RWPE2 (cell line): ENCODE measurements at places on chromosomes 7 and 10.

DNA sequence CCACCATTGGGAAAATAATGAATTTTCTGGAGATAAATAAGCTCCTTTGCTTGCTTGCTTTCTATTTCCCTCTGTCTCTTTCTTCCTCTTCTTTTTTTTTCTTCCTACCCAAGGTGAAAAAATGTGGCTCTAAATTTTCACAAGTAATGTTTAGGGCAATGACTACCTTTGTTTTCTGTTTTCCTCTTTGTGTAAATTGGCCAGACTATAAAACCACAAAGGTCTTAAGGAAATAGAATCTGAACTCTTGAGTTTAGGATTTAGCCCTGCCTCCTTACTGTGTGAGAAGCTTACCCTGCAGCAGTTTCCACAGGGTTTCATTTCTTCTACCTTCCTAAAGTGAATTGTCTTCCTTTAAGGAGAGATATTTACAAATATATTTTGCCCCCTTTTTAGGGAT is 330.4 kb downstream of the ARL4A start:
- no peaks in the 10 kb centered on the region for H3K36me3 ChIP-seq
- peak overlapping the region; percentile 80 for H3K27ac ChIP-seq
- no peak overlapping the region for H3K4me3 ChIP-seq
- no peaks in the 10 kb centered on the region for H3K27me3 ChIP-seq
- no peak for DNase-seq

DNA sequence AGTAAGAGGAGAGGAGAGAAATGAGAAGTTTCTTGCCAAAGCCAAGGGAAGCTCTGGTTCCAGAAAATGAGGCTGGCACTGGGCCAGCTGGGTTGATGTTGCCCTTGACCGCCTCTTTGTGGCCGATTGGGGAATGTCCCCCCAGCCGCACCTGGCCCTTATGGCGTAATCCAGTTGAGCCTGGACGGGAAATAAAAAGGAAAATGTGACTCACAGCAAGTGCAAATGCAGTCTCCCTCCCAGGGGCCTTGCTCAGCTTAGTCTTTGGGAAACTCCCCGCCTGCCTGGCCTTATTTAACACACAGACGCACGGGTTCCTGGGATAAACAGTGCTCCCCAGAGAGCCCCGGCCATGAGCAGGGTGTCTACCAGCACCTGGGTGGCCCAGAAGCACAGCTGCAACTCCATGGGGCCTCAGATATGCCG is 174.8 kb downstream of the KIAA1217 start:
- H3K27me3 ChIP-seq = no peaks in the 10 kb centered on the region
- H3K36me3 ChIP-seq = peaks cover 17% of the 10 kb centered on the region
- peak; percentile 90 for DNase-seq
- H3K4me1 ChIP-seq = peaks cover 17% of the 10 kb centered on the region
- peak overlapping the region; percentile 95 for H3K27ac ChIP-seq

DNA sequence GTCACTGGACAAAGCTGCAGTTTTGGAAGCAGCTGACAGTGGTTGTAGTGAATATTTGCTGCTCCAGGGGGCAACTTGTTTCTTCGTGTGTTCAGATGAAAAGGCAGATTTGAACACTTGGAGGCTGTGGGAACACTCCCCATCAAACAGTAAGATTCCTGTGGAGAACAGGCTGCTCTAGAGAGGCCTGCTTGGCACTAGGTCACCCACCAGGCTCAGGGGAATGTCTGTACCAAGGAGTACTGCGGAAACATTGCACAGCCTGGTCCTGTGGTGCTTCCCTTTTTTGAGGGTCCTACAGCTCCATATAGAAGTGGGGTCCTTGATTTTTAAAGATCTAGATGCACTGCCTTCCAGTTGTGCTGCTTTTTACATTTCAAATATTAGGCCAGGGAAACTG is 97.5 kb downstream of the CXCL12 start:
- H3K27me3 ChIP-seq = no peaks in the 10 kb centered on the region
- H3K36me3 ChIP-seq = no peaks in the 10 kb centered on the region
- no peak overlapping the region for H3K4me3 ChIP-seq
- no peak for DNase-seq
- no peak overlapping the region for H3K27ac ChIP-seq

- peak overlapping the region; percentile 48 for H3K27ac ChIP-seq
- H3K4me1 ChIP-seq = peaks cover 46% of the 10 kb centered on the region
- H3K27me3 ChIP-seq = no peaks in the 10 kb centered on the region
- H3K36me3 ChIP-seq = no peaks in the 10 kb centered on the region
- H3K4me3 ChIP-seq = no peak overlapping the region
Measured at GRCh38 chr10:87844837-87845623, 18.3 kb downstream of the KLLN start.

GRCh38 chr10:71520042-71520441 is 123.3 kb downstream of the CDH23 start:
- no peak overlapping the region for H3K4me3 ChIP-seq
- H3K27ac ChIP-seq = no peak overlapping the region
- no peak for DNase-seq
- no peaks in the 10 kb centered on the region for H3K36me3 ChIP-seq
- no peaks in the 10 kb centered on the region for H3K27me3 ChIP-seq
- no peaks in the 10 kb centered on the region for H3K4me1 ChIP-seq

GRCh38 chr10:17460756-17461155 is 6.4 kb upstream of the ST8SIA6 start:
- no peak for DNase-seq
- H3K27me3 ChIP-seq = no peaks in the 10 kb centered on the region
- H3K4me3 ChIP-seq = no peak overlapping the region
- H3K4me1 ChIP-seq = no peaks in the 10 kb centered on the region
- no peak overlapping the region for H3K27ac ChIP-seq

GRCh38 chr7:18993933-18994668 is 123.3 kb downstream of the TWIST1 start:
- no peaks in the 10 kb centered on the region for H3K36me3 ChIP-seq
- DNase-seq = no peak
- no peak overlapping the region for H3K4me3 ChIP-seq
- H3K27me3 ChIP-seq = no peaks in the 10 kb centered on the region
- H3K4me1 ChIP-seq = no peaks in the 10 kb centered on the region

DNA sequence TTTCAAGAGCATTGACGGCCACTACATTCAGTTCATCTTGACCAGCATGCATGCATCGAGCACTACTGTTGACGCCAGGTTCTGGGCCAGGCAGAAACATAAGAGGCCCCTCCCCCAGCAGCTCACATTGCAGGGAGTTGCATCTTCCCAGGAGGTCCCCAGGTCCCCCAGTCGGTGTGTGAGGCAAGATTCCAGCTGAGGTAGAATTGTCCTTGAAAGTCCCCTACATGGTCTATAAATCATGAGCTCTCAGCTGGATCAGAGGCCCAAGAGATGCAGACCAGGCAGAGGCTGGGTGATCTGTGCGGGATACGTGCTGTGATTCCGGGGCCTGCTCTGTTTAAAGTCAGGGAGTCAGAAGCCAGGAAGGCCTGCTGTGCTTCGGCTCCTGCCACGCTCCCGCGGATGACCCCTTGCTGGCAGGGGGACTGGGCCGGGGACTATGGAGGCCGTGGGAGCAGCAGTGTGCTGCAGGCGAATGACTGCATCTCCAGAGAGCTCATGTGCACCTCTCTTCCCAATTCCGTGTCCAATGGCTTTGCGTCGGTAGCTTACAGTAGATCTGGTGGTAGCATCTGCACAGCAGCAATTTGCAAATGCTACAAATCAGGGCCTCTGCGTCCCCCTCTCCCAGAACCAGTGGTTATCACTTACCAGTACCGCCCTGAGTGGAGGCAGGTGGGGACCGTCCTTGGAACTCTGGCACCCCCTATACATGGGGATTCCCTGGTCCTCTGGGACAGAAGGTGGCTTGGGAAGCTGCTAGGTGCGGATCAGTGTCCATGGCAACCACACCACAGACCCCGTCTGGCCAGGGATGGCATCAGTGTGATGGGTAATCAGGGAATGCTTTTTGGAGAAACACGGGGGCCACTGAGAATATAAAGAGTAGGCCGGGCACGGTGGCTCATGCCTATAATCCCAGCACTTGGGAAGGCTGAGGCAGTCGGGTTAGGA is 93.6 kb downstream of the RGS10 start:
- no peak for DNase-seq
- no peaks in the 10 kb centered on the region for H3K4me1 ChIP-seq
- H3K4me3 ChIP-seq = no peak overlapping the region
- no peaks in the 10 kb centered on the region for H3K27me3 ChIP-seq

DNA sequence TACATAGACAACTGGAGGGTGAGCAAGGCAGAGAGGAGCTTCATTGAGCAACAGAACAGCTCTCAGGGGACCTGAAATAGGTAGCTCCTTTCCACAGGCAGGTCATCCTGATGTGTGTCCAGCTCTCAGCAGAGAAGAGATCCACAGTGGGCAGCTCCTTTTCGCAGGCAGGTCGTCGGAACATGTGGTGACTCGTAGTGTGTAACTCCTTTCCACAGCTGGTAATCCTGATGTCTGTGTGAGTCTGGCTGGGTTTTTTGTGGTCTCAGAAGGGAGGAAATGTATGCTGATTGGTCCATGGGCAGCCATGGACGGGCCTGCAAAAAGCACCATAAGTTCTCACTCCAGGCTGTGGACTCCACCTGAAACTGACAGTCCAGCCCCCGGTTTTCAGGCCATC is 24.4 kb upstream of the TES start:
- no peaks in the 10 kb centered on the region for H3K4me1 ChIP-seq
- no peak for DNase-seq
- H3K27me3 ChIP-seq = no peaks in the 10 kb centered on the region
- H3K27ac ChIP-seq = no peak overlapping the region

DNA sequence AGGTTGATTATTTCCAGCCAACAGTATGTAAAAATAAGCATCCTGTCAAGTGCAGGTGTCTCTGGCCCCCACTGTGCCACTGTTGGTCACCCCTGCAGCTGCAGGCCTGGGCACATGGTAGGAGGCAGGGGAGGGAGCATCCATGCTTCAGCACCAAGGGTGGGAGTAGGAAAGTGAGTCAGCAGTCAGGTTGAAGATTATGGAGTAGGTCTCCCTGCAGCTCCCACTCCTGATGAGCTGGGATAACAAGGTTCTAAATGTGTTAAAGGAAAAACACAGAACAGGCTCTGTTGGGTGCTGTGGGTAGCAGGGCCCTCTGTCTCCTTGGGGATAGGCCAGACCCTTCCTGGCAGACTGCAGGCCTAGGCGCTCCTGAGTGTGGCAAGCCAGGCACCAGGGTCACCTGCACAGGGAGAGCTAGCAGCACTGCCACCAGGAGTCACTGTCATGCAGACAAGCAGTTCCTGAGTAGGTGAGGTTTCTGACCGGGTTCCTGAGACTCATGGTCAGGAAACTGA is 59.3 kb downstream of the NUDCD3 start:
- DNase-seq = no peak
- H3K27me3 ChIP-seq = no peaks in the 10 kb centered on the region
- peaks cover 30% of the 10 kb centered on the region for H3K36me3 ChIP-seq
- H3K4me3 ChIP-seq = no peak overlapping the region
- H3K27ac ChIP-seq = no peak overlapping the region
- H3K4me1 ChIP-seq = no peaks in the 10 kb centered on the region

GRCh38 chr7:93117327-93117726 is 452 bp downstream of the SAMD9 start:
- no peaks in the 10 kb centered on the region for H3K27me3 ChIP-seq
- H3K36me3 ChIP-seq = no peaks in the 10 kb centered on the region; the same call in 1 of the 2 replicates
- peaks cover 44% of the 10 kb centered on the region for H3K4me1 ChIP-seq
- DNase-seq = no peak

DNA sequence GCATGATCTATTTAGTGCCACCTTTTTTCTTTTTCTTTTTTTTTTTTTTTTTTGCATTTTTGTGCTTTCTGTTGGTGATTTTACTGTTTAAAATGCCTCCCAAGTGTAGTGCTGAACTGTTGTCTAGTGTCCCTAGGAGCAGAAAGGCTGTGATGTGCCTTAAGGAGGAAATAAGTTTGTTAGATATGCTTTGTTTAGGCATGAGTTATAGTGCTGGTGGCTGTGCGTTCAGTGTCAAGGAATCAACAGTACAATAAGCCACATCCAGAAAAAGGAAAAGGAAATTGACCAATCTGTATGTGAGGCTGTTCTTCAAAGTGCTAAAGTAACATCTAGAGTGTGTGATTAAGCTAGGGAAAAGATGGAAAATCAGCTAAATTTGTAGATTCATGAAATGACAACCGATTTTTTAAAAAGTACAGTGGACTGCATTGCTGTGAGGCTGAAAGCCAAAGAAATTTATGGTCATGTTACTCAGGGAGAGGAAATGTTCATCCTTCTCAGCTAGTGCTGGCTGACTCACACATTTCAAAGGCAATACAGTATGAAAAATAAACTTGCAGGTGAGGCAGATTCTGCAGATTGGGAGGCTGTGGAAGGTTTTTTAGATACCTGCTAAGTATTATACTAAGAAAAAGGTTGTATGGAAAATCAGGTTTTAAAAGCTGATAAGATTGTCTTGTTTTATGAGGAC is 122.7 kb upstream of the ADCY1 start:
- no peaks in the 10 kb centered on the region for H3K27me3 ChIP-seq
- peaks cover 9% of the 10 kb centered on the region for H3K4me1 ChIP-seq
- H3K4me3 ChIP-seq = no peak overlapping the region
- no peak for DNase-seq
- H3K27ac ChIP-seq = no peak overlapping the region

- H3K4me1 ChIP-seq = no peaks in the 10 kb centered on the region
- H3K27me3 ChIP-seq = no peaks in the 10 kb centered on the region
- H3K27ac ChIP-seq = no peak overlapping the region
- H3K4me3 ChIP-seq = no peak overlapping the region
- DNase-seq = no peak
- no peaks in the 10 kb centered on the region for H3K36me3 ChIP-seq
Measured at GRCh38 chr10:53088961-53089360, 316.4 kb upstream of the MBL2 start.

GRCh38 chr10:69862882-69863530 is 61.3 kb downstream of the COL13A1 start:
- H3K4me1 ChIP-seq = peaks cover 42% of the 10 kb centered on the region
- no peak for DNase-seq
- H3K27me3 ChIP-seq = no peaks in the 10 kb centered on the region
- H3K36me3 ChIP-seq = no peaks in the 10 kb centered on the region
- H3K27ac ChIP-seq = peak overlapping the region; percentile 81

- H3K4me3 ChIP-seq = no peak overlapping the region
- no peaks in the 10 kb centered on the region for H3K27me3 ChIP-seq
- H3K27ac ChIP-seq = no peak overlapping the region
- DNase-seq = no peak
Measured at GRCh38 chr7:90710466-90710850, 114.3 kb downstream of the CDK14 start.

GRCh38 chr7:101218236-101219125 is 516 bp downstream of the ZNHIT1 start:
- H3K36me3 ChIP-seq = peaks cover 33% of the 10 kb centered on the region
- peak overlapping the region; percentile 50 for H3K4me3 ChIP-seq
- peak overlapping the region; percentile 79 for H3K27ac ChIP-seq

GRCh38 chr7:128322040-128322643 is 21.6 kb downstream of the RBM28 start:
- no peaks in the 10 kb centered on the region for H3K27me3 ChIP-seq
- H3K27ac ChIP-seq = no peak overlapping the region
- H3K36me3 ChIP-seq = peaks cover 92% of the 10 kb centered on the region
- no peak overlapping the region for H3K4me3 ChIP-seq
- DNase-seq = no peak
- no peaks in the 10 kb centered on the region for H3K4me1 ChIP-seq
